ENCODE measurements at places on chromosomes 6 and 20.

- H3K4me1 ChIP-seq = no peaks in the 10 kb centered on the region
- no peaks in the 10 kb centered on the region for H3K27me3 ChIP-seq
- no peak overlapping the region for H3K4me3 ChIP-seq
- no peaks in the 10 kb centered on the region for H3K36me3 ChIP-seq
Measured at GRCh38 chr6:82080767-82081166, 166.8 kb downstream of the IBTK start.

DNA sequence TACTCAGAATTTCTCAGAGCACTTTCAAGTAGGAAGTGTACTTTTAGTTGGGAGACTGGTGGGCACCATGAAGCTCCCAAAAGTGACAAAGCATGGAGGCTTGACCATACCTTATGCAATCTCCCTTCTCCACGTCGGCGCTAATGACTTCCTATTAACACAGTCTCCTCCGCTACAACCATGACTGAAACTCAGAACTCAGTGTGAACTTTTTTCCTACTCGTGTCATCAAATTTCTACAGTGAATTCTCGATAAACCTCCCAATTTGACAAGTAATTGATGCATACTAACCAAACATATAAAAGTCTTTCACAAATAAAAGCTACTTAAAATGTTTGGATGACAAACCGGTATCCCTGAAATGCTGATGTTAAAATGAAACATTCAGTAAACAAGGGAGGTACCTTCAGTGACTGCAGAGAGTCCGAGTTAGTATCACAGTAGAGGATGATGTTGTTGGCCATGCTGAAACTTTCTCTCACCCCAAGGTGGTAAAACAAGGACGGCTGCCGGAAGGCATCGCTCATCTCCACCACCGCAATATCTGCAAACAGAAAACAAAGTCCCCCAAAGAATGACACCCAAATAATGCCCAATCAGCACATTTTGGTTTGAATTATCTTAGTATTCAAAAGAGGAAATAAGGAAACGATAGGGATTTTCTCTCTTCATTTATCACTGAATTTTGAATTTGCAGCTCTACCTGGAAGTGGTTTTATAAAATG, 72.1 kb downstream of the MAP3K5 start:
- DNase-seq = no peak
- no peak overlapping the region for H3K27ac ChIP-seq
- no peaks in the 10 kb centered on the region for H3K36me3 ChIP-seq
- H3K27me3 ChIP-seq = no peaks in the 10 kb centered on the region
- H3K4me3 ChIP-seq = no peak overlapping the region
- peaks cover 9% of the 10 kb centered on the region for H3K4me1 ChIP-seq

DNA sequence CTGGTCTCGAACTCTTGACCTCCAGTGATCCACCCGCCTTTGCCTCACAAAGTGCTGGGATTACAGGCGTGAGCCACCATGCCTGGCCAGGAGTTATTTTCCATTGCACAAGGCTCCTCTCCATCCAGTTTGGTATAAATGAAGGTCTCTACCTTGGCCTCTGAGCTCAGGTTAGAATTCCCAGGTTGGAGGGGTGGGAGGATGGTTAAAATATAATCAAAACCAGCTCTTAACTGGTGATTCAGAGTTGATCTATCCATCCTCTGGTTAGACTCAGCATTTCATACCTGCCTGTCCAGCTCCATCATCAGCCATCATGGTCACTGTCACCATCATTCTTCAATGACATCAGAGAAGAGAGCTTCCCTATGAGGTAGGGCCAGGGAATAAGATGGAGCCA, 2.6 kb upstream of the SLC22A7 start:
- no peaks in the 10 kb centered on the region for H3K4me1 ChIP-seq
- no peak for DNase-seq
- H3K36me3 ChIP-seq = no peaks in the 10 kb centered on the region
- no peak overlapping the region for H3K27ac ChIP-seq

DNA sequence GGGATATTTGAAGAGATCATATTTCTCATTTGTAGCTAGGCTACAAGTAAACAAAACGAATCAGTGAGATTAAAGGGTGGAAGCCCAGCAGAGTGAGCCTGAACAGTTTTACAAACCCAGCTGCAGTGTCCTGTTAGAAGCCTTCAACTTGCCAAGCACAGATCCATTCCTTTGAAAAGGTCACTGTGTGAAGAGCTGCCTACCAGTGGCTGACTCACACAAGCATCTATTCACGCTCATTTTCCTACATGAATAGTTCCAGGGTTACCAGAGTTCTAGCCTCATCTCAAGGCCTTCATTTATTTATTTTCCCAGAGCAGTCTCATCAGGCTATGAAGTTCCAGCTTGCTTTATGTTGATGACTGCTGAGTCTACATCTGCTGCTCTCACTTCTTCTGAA, 25.7 kb upstream of the MLIP start:
- H3K27me3 ChIP-seq = no peaks in the 10 kb centered on the region
- DNase-seq = no peak
- no peak overlapping the region for H3K4me3 ChIP-seq
